HFF-Myc (cell line): ENCODE measurements at places on chromosomes 5 and 9.

DNA sequence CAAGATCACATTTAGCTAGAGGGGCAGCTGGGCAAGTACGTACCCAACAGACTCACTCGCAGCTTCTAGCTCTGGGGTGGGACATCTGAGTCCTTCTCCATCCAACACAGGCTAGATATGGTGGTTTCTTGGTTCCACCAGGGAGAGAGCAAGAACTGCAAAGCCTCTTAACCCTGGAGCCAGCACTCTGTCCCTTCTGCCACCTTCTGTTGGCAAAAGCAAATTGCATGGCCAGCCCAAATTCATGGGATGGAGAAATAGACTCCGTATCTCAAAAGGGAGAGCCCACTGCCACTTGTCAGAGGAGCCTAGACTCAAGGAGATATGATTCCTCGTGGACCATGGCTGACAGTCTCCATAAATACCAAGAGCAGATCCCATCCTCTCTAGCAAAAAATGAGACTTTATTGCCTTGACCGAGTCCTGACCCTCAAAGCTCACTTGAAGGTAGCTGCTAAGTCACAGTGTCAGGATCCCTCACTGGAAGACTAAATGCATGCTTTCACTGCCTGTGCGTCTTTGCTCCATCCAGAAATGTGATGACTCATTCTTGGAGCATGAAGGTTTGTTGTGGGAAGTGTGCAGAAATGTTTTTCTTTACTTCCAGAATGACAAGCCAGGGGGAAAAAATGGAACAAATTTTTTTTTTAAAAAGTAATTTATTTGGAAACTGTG lies 28.8 kb upstream of the ROR2 start:
- DNase-seq: peak; percentile 89

DNA sequence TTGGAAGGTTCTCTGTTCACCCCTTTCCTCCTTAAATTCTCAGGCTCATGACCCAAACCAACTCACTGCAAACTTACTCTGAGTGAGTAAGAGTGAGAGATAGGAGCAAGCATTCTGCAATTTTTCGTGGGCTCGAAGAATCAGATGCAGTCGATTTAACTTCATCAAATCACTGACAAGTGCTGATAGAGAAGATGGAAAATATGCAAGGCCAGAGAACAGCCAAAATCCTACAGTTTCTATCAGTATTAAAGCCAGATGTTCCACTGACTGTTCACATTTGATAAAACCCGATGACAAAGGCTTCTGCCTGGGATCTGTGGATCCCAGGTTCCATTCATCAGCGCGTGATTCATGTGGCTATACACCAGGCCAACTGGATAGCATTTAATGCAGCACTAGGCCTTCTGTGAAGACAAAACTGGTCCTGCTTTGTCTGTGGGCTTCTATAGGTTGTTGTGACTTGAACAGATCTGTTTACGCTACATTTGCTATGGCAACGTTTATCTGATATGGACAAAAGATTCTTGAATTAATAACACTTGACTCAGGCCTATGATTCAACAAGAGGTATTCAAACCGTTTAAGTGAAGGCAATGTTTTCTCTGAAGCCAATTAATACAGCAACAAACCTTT lies 251.2 kb downstream of the NFIB start:
- no peak for DNase-seq

- no peak for DNase-seq
Measured at GRCh38 chr5:170362102-170362501, 27.1 kb downstream of the KCNMB1 start.

- no peak for DNase-seq
Measured at GRCh38 chr5:6831678-6832671, 118.7 kb downstream of the TENT4A start.

GRCh38 chr5:96254980-96255691 lies 177.9 kb downstream of the PCSK1 start:
- DNase-seq: peak; percentile 82
